ENCODE measurements at places on chromosomes 5 and 9. TPM values are rescaled to one million over a fixed set of nuclear protein-coding genes. Genes with fewer than 3 reads are reported as not detected.

DNA sequence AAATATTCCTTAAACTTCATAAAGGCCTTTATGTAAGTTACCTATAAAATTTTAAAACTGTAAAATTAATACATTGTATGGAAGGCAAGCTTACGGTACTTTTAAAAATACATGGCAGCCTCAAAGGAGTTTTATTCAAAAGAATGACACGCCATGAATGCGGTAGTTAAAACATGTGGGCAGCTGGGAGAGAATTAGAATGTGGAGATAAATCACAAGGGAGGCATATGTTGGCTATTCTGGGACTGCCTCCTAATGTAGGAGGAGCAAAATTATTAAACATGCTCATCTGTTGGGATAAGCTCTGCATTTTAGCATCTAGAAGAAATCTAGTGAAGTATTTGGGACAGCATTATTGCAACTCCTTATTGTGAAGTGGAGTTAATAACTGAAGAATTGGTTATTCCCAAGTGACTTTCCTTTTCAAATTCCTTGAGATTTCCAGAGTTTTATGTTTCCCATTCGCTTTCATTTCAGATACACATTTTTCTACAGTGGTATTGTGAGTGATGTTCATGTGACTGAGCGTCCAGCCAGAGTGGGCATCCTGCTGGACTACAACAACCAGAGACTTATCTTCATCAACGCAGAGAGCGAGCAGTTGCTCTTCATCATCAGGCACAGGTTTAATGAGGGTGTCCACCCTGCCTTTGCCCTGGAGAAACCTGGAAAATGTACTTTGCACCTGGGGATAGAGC, 109.4 kb downstream of the CMYA5 start:
- no peak for DNase-seq
- no peak overlapping the region for H3K4me3 ChIP-seq
- peaks cover 6% of the 10 kb centered on the region for H3K27me3 ChIP-seq
- no peaks in the 10 kb centered on the region for H3K4me1 ChIP-seq

DNA sequence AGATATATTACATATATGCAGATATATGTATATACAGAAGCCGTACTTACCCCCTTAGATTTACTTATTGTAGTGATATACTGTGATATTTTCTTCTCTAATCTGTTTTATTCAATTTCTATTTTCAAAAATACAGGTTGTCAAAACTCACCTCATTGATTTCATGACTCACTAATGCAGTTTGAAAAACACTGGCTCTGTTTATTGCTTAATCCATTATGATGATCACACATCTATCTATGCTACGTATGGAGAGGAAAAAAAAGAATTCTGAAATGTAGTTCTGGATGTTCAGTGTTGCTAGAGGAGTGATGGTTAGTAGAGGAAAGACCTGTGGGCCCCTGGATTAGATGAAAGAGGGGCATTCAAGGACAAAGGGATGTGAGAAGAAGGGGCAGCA, 121.0 kb upstream of the RPS23 start:
- no peak for DNase-seq
- H3K4me3 ChIP-seq: no peak overlapping the region
- H3K4me1 ChIP-seq: peaks cover 20% of the 10 kb centered on the region

GRCh38 chr9:131722255-131722654, 17.6 kb downstream of the RAPGEF1 start:
- H3K27ac ChIP-seq: no peak overlapping the region
- H3K4me3 ChIP-seq: no peak overlapping the region
- H3K4me1 ChIP-seq: peaks cover 34% of the 10 kb centered on the region
- DNase-seq: no peak
- no peaks in the 10 kb centered on the region for H3K27me3 ChIP-seq

DNA sequence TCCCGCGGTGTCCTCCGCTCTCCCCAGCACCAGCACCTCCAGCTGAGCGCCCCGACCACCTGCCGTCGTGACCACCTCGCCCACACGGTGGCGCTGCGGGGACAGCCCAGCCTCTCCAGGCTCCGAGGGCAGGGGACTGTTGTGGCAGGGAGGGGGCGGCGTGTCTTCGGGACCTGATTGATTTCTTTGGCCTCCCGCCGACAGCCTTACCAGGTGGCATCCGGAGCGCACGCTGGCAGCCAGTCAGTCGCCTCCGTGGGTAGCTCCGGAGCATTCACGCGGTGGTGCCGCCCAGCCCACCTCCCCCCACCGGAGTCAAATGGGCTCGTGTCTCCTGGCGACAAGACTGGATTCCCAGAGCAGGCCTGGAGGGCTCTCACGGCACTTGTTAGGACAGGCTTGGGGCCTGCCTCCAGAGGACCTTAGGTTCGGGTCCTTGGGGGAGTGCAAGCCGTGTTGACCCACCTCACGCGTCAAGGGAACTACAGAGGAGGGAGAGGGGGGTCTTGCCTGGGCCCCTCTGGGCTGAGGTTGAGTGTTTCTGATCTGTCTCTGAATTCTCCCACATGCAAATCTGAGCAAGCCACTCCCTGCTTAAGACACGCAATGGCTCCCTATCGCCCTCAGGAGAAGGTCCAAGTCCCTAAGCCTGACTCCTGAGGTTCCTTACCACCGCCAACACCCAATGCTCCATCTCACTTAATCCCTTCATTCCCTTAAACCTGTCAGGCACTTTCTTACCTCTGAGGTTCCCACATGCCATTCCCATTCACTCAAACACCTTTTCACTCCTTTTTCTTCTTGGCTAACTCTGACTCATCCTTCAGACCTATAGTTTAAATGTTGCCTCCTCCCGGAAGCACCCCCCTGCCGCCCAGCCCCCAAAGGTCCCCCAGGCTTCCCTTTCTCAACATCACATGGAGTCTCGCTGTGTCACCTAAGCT, 51.2 kb upstream of the GGTA1 start:
- peaks cover 30% of the 10 kb centered on the region for H3K27me3 ChIP-seq
- H3K4me3 ChIP-seq: no peak overlapping the region
- H3K36me3 ChIP-seq: no peaks in the 10 kb centered on the region
- 0 out of 2 replicates have a peak, but pooled peaks cover 5% of the 10 kb centered on the region for H3K4me1 ChIP-seq

- no peaks in the 10 kb centered on the region for H3K27me3 ChIP-seq
- H3K36me3 ChIP-seq: no peaks in the 10 kb centered on the region
- peak overlapping the region; percentile 96 for H3K4me3 ChIP-seq
- H3K4me1 ChIP-seq: peaks cover 34% of the 10 kb centered on the region
- H3K27ac ChIP-seq: peak overlapping the region; percentile 56
Observed at GRCh38 chr9:35116539-35116897, 856 bp upstream of the ATOSB start.

- H3K4me3 ChIP-seq: no peak overlapping the region
- no peaks in the 10 kb centered on the region for H3K4me1 ChIP-seq
- H3K27ac ChIP-seq: no peak overlapping the region
- H3K27me3 ChIP-seq: no peaks in the 10 kb centered on the region
- no peaks in the 10 kb centered on the region for H3K36me3 ChIP-seq
Observed at GRCh38 chr5:68446487-68446894, 230.9 kb downstream of the PIK3R1 start.

DNA sequence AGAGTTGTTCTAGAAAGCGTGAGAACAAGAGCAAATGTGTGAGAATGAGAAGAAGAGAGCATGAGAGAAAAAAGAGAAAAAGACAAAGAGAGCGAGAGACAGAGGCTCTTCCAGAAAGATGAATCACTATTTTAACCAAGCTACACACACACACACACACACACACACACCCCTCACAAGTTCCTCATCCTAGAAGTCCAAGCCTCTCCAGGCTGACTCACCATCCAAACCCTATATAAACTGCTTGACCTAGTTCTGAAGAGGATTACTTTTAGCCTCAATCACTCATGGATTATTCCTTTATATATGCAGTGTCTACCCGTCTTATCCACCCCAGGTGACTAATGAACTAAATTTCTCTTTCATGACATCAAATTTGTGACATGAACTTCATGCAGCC, 37.6 kb downstream of the C9orf57 start:
- DNase-seq: no peak
- H3K27ac ChIP-seq: no peak overlapping the region
- H3K4me3 ChIP-seq: no peak overlapping the region
- H3K27me3 ChIP-seq: no peaks in the 10 kb centered on the region
- no peaks in the 10 kb centered on the region for H3K36me3 ChIP-seq

DNA sequence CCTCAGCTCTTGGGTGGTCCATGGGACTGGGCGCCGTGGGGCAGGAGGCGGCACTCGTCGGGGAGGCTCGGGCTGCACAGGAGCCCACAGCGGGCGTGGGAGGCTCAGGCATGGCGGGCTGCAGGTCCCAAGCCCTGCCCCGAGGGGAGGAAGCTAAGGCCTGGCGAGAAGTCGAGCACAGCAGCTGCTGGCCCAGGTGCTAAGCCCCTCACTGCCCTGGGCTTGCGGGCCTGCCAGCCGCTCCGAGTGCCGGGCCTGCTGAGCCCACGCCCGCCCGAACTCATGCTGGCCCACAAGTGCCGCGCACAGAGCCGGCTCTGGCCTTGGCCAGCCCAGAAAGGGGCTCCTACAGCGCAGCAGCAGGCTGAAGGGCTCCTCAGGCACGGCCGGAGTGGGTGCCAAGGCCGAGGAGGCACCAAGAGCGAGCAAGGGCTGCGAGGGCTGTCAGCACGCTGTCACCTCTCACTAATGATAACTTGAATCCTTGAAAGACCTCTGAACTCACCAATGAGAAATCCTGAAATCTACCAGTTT, 1506.8 kb upstream of the WWC1 start:
- no peaks in the 10 kb centered on the region for H3K27me3 ChIP-seq
- DNase-seq: no peak
- H3K27ac ChIP-seq: no peak overlapping the region
- no peak overlapping the region for H3K4me3 ChIP-seq

- no peaks in the 10 kb centered on the region for H3K27me3 ChIP-seq
- no peaks in the 10 kb centered on the region for H3K36me3 ChIP-seq
- H3K4me1 ChIP-seq: peaks cover 7% of the 10 kb centered on the region
- H3K4me3 ChIP-seq: no peak overlapping the region
- no peak for DNase-seq
Observed at GRCh38 chr9:129954868-129955550, 88.0 kb downstream of the FNBP1 start.

- peaks cover 1% of the 10 kb centered on the region for H3K27me3 ChIP-seq
- no peak overlapping the region for H3K27ac ChIP-seq
- no peak overlapping the region for H3K4me3 ChIP-seq
- no peak for DNase-seq
- H3K36me3 ChIP-seq: no peaks in the 10 kb centered on the region
Observed at GRCh38 chr9:86073839-86074238, 25.5 kb downstream of the GOLM1 start.

- no peak for DNase-seq
- no peak overlapping the region for H3K4me3 ChIP-seq
- no peaks in the 10 kb centered on the region for H3K4me1 ChIP-seq
- H3K27me3 ChIP-seq: no peaks in the 10 kb centered on the region
- H3K36me3 ChIP-seq: no peaks in the 10 kb centered on the region
Observed at GRCh38 chr9:79131824-79132377, 439.9 kb upstream of the TLE4 start.

DNA sequence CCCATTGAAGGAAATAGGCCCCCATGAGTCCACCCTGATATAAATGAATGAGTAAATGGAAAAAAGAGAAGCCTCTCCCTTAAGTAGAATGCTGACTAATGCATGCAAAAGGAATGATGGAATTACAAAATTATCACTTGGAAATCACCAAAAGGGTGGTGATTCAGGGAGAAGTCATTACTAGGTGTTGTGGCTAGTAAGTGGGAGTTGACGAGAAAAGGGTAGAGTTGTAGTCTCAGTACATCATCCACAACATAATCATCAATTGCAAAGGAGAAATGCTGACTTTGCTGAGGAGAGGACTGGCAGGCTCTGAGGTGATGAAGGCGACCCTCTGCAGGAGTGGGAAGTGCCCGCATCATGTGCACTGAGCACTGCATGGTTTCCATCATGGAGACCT, 201.5 kb upstream of the S1PR3 start:
- no peak overlapping the region for H3K27ac ChIP-seq
- no peak overlapping the region for H3K4me3 ChIP-seq
- H3K4me1 ChIP-seq: no peaks in the 10 kb centered on the region
- DNase-seq: no peak
- no peaks in the 10 kb centered on the region for H3K27me3 ChIP-seq
- no peaks in the 10 kb centered on the region for H3K36me3 ChIP-seq

- H3K36me3 ChIP-seq: no peaks in the 10 kb centered on the region
- no peak for DNase-seq
- H3K27me3 ChIP-seq: no peaks in the 10 kb centered on the region
- H3K4me3 ChIP-seq: no peak overlapping the region
- no peak overlapping the region for H3K27ac ChIP-seq
Observed at GRCh38 chr9:25864509-25864908, 186.3 kb upstream of the TUSC1 start.

GRCh38 chr5:94544031-94544650, 74.3 kb downstream of the KIAA0825 start:
- no peaks in the 10 kb centered on the region for H3K4me1 ChIP-seq
- DNase-seq: no peak
- H3K27me3 ChIP-seq: no peaks in the 10 kb centered on the region
- no peaks in the 10 kb centered on the region for H3K36me3 ChIP-seq

DNA sequence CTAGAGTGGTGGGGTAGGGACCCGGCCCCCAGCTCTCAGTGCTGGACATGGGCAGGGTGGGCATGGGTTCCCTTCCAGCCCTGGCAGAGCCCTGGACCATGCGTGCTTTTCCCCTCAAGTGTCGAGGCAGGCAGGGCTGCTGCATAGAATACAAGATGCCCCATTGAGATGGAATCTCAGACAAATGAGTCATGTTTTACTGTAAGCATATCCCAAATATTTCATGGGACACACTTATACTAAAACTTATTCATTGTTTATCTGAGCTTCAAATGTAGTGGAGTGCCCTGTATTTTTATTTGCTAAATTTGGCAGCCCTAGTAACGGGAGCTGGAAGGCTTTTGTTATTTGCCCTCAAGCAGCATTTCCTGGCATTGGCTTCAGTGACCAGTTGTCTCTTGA, 3.2 kb upstream of the RNU6ATAC start:
- H3K36me3 ChIP-seq: no peaks in the 10 kb centered on the region
- no peaks in the 10 kb centered on the region for H3K4me1 ChIP-seq
- no peak for DNase-seq
- no peak overlapping the region for H3K4me3 ChIP-seq
- H3K27ac ChIP-seq: no peak overlapping the region
- peaks cover 9% of the 10 kb centered on the region for H3K27me3 ChIP-seq

- no peak for DNase-seq
- H3K27me3 ChIP-seq: no peaks in the 10 kb centered on the region
- H3K4me3 ChIP-seq: no peak overlapping the region
- H3K27ac ChIP-seq: no peak overlapping the region
- H3K4me1 ChIP-seq: no peaks in the 10 kb centered on the region
Observed at GRCh38 chr5:156838961-156839360, 11.1 kb upstream of the PPP1R2B start.

Gene PANK3
- 69.5 TPM for total RNA-seq

Gene SLC6A18
- not detected for total RNA-seq

Gene FBP1
- 0.29 TPM for total RNA-seq

Gene CDH18
- total RNA-seq: not detected

Gene TLX3
- not detected for total RNA-seq

Gene PIK3R1
- 26.0 TPM for total RNA-seq

Gene ZFYVE16
- 55.7 TPM for total RNA-seq

Gene CAMK2A
- total RNA-seq: not detected

Gene RAPGEF1
- total RNA-seq: 21.7 TPM

Gene MVB12B
- 30.1 TPM for total RNA-seq
